Left ventricle myocardium superior (tissue), 1 donor: ENCODE measurements at places on chromosomes 12 and 14. TPM values are rescaled to one million over a fixed set of nuclear protein-coding genes. Genes with fewer than 3 reads are reported as not detected.

- no peak for DNase-seq
Measured at GRCh38 chr12:100795174-100795799, 711 bp downstream of the ANO4 start.

- no peak for DNase-seq
Measured at GRCh38 chr12:58889557-58889956, 30.7 kb downstream of the LRIG3 start.

DNA sequence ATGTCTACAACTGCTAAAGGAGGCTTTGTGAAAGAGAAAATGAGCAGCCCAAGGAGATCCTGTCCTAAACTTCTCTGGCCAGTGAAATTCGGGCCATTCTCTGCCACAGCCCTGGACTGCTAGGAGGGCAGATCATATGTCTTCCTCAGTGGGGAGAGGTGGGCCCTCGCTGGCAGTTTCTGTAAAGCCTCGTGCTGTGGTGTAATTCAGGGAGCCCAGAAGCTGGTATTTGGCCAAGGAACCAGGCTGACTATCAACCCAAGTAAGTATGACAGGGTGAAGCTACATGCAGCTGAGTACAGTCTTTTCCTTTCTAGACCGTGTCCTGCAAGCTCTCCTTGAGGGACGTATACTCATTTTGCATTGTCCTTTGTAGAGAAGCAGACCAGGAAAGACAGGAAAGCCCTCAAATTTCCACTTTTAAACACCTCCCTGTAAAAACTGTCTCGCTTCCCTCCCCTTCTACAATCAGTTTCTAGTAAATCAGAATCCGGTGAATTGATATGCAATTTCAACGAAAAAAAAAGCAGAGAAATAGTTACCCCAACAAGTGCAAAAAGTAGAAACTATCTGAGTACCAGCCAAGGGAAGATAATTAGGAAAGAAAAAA is 106.8 kb downstream of the DAD1 start:
- peak; percentile 44 for DNase-seq

- no peak for DNase-seq
Measured at GRCh38 chr14:99875836-99876235, 82.6 kb downstream of the EML1 start.

RTL1 gene
- not detected for total RNA-seq

RPS6KL1 gene
- 18.6 TPM for total RNA-seq
